Heart left ventricle (tissue), 16 donors: ENCODE measurements at places on chromosomes 6 and 20. TPM values are rescaled to one million over a fixed set of nuclear protein-coding genes. Genes with fewer than 3 reads are reported as not detected.

GRCh38 chr6:23269436-23269835, 700.1 kb downstream of the HDGFL1 start:
- no peak for DNase-seq

- DNase-seq, result no peak
Observed at GRCh38 chr6:97059473-97059872, 134.9 kb downstream of the KLHL32 start.

GRCh38 chr6:168083514-168083885, 4.5 kb upstream of the FRMD1 start:
- DNase-seq, result no peak

The LINC00237 gene
- total RNA-seq, result not detected

- DNase-seq, result no peak
Observed at GRCh38 chr20:16505894-16506293, 67.4 kb downstream of the KIF16B start.

The KIFC1 gene
- total RNA-seq, result 7.0 TPM

DNA sequence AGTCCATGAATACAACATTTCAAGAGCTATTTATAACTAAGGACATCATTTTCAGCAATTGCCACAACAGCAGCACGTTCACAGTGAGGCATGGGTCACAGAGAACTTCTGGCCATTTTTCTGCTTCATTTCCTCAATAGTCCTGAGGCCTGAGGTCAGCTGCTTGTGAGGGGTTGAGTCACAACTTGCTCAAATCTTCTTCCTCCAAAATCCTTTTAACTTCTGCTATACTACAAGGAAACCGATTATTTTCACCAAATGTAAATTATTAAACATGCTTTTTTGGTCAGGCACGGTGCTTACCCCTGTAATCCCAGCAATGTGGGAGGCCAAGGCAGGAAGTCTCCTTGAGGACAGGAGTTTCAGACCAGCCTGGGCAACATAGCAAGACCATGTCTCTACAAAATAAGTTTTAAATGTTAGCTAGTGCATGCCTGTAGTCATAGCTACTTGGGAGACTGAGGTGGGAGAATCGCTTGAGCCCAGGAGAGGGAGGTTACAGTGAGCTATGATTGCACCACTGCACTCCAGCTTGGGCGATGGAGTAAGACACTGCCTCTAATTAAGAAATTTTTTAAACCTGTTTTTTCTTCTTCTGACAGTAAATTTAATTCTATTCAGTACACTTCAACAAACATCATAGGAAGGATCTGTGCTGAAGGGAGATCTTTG, 11.1 kb upstream of the SLC16A10 start:
- DNase-seq, result no peak
